H1 (cell line): ENCODE measurements at places on chromosomes 7 and 10.

- H3K27me3 ChIP-seq, result no peaks in the 10 kb centered on the region
- H3K4me3 ChIP-seq, result no peak overlapping the region
- H3K27ac ChIP-seq, result no peak overlapping the region
- H3K4me1 ChIP-seq, result peaks cover 13% of the 10 kb centered on the region; the same call in 1 of the 2 replicates
Observed at GRCh38 chr7:7138897-7139296, 43.4 kb upstream of the C1GALT1 start.

DNA sequence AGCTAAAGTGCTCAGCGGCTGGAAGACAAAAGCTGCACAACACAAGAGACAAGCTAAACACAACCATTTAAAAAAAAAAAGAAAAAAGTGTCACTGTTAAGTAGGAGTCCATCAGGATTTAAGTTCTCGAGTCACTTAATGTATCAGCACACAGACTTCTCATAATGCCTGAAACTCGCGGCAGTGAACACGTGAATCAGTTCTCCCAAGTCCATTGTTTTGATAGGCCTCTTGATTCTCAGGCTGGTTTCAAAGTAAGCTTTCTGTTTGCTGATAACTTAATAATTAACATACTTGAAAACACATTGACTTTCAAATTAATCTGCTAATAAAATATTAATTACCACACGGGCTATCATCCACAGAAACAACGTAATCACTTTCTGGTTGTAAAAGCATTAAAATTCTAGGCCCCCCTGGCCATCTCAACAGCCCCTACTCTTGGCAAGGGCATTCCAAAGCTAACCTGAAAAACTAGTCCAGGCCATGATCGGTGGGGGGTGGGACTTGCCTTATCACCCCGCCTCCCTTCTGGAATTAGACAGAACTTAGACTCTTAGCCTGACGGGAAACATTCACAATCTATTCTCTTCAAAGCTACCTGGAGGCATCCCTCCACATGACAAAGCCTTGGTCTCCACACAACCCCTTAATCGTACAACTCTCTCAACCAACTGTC is 129.0 kb downstream of the DIP2C start:
- H3K27me3 ChIP-seq, result no peaks in the 10 kb centered on the region
- no peak overlapping the region for H3K27ac ChIP-seq
- no peaks in the 10 kb centered on the region for H3K36me3 ChIP-seq
- H3K4me1 ChIP-seq, result peaks cover 8% of the 10 kb centered on the region; the same call in 1 of the 2 replicates

DNA sequence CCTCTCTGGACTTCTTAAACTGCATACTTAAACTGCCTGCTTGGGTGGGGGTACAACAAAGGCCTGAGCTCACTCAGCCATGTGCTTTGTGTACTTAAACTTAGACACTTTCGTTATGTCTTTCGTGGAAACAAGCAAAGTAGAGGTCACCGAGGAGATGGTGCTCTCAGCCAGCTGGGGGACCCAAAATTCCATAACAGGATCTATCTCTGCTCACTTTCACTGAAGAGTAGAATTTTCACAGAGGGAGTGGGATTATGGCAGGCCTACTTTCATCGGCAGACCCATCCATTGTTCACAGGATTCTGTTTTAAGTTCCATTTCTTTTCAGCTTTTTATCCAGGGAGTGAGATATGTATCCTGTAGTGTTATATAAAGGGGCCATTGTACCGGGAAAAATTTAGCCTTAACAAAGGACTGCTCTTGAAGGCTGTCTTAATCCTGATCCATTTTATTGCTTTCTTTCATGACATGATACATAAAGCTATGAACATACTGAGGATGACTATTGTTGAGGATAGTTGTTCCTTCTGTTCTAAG is 370.0 kb upstream of the GHITM start:
- no peaks in the 10 kb centered on the region for H3K36me3 ChIP-seq
- no peaks in the 10 kb centered on the region for H3K27me3 ChIP-seq
- no peak for DNase-seq
- H3K4me3 ChIP-seq, result no peak overlapping the region
- H3K27ac ChIP-seq, result no peak overlapping the region

DNA sequence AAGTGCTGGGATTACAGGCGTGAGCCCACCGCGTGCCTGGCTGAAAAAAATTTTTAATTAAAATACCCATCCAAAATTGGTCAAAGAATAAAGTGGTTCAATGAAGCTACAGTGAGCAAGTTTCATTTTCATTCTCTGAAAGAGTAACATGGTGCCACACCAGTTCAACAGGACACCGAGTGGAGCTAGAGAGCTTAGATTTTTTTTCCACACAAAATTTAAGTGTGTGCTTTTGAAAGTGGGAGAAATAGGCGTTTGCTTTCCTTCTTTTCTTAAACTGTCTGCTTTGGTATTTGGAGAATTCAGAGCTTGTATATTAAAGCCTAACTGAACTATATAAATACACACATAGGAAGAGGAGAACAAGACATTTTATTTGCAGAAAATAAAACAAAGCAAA is 43.4 kb downstream of the BPGM start:
- no peaks in the 10 kb centered on the region for H3K27me3 ChIP-seq
- no peak for DNase-seq
- no peaks in the 10 kb centered on the region for H3K36me3 ChIP-seq
- H3K27ac ChIP-seq, result no peak overlapping the region
- no peak overlapping the region for H3K4me3 ChIP-seq

GRCh38 chr7:16004702-16005101 is 318.2 kb upstream of the MEOX2 start:
- no peaks in the 10 kb centered on the region for H3K4me1 ChIP-seq
- no peaks in the 10 kb centered on the region for H3K36me3 ChIP-seq
- DNase-seq, result no peak
- no peak overlapping the region for H3K4me3 ChIP-seq
- no peaks in the 10 kb centered on the region for H3K27me3 ChIP-seq
- no peak overlapping the region for H3K27ac ChIP-seq

DNA sequence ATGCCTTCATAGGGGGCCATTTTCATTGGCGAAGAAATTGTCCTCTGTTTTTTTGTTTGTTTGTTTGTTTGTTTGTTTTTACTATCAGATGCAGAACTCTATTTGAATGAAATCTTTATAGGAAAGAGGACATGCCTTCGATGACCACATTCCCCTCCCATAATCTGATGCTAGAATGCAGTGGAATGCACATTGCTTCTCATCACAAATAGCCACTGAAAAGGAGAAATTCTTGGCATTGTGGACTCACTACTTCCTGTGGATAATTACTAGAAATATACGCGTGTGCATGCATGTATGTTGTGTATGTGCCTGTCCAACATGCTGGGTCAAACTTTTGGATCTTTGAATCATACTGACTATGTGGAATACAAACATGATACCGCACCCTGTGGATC is 70.5 kb upstream of the SFMBT2 start:
- H3K36me3 ChIP-seq, result no peaks in the 10 kb centered on the region
- H3K27ac ChIP-seq, result no peak overlapping the region
- no peaks in the 10 kb centered on the region for H3K4me1 ChIP-seq
- DNase-seq, result no peak
- H3K27me3 ChIP-seq, result no peaks in the 10 kb centered on the region
- no peak overlapping the region for H3K4me3 ChIP-seq

DNA sequence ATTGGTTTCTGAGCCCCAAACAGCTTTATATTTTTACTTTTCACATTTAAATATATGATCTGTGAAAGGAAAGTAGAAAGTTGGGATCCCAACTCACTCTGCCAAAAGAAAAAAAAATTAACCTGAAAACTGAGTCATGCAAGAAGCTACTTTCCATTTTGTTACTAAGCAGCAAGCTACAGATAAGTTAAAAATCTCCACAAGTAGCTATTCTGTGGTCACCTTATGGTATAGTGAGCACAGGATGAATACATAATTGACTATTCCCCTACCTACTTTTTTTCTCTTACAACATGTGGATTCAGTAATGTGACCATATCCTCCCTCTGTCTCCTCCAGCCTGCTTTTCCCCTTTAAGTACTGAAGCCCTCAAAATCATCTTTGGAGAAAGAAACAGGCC is 30.3 kb upstream of the CREB3L2 start:
- H3K27me3 ChIP-seq, result no peaks in the 10 kb centered on the region
- no peak overlapping the region for H3K4me3 ChIP-seq
- no peaks in the 10 kb centered on the region for H3K36me3 ChIP-seq

DNA sequence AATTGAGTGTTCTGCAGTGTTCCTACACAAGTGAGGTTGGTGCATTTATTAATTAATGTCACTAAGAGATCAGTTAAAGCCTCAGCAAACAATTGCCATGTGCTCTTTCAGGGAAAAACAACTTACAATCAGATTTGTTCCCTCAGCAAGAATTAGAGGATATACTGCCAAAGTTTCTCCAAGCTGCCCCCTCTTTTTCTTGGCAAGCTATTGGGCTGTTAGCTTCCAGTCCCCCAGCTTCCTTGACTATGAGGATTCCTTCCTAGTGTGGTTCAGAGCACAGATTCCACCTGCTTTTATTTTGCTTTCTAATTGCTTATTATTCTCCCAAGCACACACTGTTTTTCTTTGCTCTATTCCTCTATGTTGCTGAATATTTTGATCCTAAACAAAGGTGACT is 112.7 kb downstream of the RBM20 start:
- H3K36me3 ChIP-seq, result no peaks in the 10 kb centered on the region
- no peak overlapping the region for H3K27ac ChIP-seq
- H3K4me1 ChIP-seq, result no peaks in the 10 kb centered on the region
- H3K4me3 ChIP-seq, result no peak overlapping the region
- DNase-seq, result no peak

DNA sequence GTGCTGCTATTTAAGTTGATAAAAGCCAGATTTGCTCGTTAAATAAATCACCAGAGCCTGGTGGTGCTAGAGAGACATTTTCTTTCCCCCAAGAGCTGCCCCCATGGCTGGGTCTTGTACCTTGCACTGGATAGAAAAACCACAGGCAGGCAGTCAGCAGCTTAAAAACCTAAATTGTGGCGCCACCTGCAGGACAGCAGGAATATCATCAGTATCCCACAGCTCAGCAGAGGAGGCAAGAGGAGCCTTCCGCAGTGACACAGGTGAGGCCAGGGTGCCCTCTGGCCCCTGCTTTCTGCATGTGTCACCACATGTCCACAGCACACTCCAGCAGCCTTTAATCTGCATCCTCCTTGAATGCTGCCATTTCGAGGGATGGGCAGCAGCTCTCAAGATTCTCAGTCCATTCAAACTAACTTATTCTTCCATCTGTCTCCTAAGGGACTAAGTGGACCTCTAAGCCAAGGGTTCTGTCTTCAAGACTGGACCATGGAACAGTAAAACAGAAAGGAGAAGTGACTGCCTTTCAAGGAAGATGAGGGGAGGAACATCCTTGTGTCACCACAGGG is 4.5 kb upstream of the PLXNA4 start:
- H3K27me3 ChIP-seq, result peaks cover 26% of the 10 kb centered on the region
- no peak for DNase-seq
- peaks cover 4% of the 10 kb centered on the region for H3K4me1 ChIP-seq
- no peak overlapping the region for H3K4me3 ChIP-seq
- H3K27ac ChIP-seq, result no peak overlapping the region

GRCh38 chr10:44334091-44334490 is 50.8 kb downstream of the CXCL12 start:
- no peaks in the 10 kb centered on the region; the same call in 1 of the 2 replicates for H3K4me1 ChIP-seq
- H3K27ac ChIP-seq, result no peak overlapping the region
- no peak overlapping the region for H3K4me3 ChIP-seq
- DNase-seq, result no peak
- H3K36me3 ChIP-seq, result no peaks in the 10 kb centered on the region

DNA sequence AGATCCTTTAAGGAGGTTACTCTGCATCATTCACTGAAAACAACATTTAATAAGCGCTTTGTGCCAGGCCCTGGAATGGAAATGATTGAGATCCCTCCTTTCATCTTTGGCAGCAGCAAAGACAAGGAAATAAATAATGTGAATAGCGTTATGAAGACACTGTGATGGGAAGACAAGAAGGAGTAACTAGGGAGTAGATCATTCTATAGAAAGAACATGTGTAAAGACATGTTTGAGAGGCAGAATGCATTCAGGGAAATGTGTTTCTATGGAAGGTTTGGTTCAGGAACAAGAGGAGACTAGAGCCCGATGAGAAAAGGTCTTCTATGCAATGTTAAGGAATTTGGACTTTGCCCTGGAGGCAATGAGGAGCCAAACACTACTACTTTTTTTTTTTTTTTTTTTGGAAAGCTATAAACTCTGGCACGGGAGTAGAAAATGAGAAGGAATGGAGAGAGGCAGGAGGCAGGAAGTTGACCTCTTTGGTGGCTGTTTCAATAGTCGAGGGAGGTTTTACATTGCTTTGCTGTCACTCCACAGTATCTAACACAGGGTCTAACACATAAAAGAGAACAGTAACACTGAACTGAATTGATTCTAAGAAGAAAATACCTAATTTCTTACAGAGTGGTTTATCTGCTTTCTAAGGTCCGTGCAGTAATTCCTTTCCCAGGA is 44.9 kb downstream of the SMURF1 start:
- H3K27me3 ChIP-seq, result no peaks in the 10 kb centered on the region
- no peak for DNase-seq

DNA sequence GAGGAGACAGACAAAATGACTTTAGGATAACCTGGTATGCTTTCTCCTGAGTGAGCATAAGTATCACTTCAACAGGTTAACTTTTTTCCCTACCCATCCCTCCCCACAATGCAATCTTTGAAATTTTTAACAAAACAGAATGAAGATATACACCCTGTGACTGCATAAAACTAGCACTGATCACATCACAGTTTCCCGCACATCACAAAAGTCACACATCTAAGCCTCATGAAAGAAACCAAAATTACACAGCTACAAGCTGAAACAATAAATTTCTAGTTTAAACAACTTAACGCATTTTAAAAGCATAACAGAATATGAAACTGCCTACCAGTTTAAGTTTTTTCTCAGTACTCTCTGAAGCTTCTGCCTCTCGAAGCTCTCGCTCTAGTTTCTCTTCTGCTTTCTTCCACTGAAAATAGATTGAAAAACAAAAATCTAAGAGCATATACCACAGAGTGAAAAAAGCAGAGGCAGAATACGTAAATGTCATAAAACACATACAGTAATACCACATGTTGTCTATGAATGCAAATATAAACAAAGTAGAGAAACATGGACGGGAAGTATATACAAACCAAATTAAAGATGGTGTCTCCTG is 18.1 kb downstream of the NOC3L start:
- no peaks in the 10 kb centered on the region for H3K4me1 ChIP-seq
- no peak overlapping the region for H3K4me3 ChIP-seq
- no peak for DNase-seq

DNA sequence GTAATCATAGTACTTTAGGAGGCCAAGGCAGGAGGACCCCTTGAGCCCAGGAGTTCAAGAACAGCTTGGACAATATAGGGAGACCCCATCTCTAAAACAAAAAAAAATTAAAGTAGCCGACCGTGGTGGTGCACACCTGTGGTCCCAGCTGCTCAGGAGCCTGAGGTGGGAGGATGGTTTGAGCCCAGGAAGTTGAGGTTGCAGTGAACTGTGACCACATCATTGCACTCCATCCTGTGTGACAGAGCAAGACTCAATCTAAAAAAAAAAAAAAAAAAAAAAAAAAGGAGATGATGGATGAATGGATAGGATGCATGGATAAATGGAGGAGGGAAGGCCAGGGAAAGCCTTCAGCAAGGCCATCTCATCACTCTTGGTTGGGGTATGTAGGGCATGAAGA is 33.4 kb upstream of the BMPR1A start:
- no peak for DNase-seq
- no peak overlapping the region for H3K27ac ChIP-seq
- H3K4me3 ChIP-seq, result no peak overlapping the region
- no peaks in the 10 kb centered on the region for H3K27me3 ChIP-seq
- H3K4me1 ChIP-seq, result no peaks in the 10 kb centered on the region
